ENCODE measurements at places on chromosomes 6 and 20.

GRCh38 chr6:152634773-152635172, 2.4 kb downstream of the SYNE1 start:
- DNase-seq = no peak

- no peak for DNase-seq
Measured at GRCh38 chr6:19906171-19906570, 69.0 kb downstream of the ID4 start.

DNA sequence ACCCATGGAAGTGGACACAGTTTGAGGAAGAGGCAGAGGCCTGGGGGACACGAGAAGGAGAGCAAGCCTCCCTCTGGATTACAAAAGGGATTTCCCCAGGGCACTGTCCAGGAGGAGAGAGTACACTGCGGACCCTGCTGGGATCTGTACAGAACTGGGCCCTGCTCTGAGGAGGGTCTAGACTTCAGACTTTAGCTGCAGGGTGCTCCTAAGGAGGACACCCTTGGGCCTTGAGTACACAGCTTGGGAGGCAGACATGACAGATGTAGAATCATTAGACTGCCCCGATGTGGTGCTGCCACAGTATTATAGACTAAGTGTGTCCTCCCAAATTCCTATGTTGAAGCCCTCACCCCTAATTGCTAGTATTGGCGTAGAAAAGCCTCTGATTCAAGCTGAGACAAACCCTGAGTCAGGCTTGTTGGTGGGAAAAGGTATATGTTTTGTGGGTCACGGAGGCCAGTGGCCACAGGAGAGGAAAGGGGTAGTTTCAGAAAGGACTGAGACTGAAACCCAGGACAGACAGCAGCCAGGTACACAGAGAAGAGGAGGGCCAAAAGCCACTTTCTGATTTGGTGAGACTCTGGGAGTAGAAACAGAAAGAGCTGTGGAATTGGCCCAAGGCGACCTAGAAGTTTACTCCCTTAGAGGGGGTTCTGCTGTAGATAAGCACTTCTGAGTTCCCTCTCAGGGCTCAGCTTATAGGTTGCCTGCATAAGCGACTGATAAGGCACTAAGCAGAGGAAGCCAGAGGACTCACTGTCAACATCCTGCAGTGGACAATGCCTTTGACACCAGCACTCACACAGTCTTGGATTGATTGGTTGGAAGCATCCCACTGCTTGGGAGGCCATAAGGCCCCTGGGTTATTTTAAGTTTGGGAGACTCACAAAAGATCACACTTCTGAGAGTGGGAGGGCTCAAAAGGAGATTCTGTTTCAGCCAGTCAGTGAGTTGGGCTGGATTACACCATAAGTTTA, 16.5 kb upstream of the SH3BGRL2 start:
- DNase-seq = no peak

DNA sequence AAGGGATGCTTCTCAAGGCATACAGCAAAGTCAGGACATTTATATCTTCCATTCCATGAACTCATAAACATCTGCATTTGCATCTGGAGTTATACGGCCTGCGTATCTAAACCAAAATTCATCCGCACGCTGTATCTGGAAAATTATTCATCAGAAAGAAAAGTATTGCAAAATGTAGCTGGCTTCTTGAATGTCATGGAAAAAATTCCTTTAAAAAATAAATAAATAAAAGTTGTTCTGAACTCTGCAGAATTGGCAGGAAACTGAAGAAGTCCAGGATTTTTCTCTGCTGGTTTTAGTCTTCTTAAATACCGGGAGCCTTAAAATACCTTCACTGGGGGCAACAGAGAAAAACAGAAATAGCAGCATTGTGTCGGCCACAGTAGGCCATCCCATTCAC, 23.7 kb upstream of the FOXF2 start:
- no peak for DNase-seq

DNA sequence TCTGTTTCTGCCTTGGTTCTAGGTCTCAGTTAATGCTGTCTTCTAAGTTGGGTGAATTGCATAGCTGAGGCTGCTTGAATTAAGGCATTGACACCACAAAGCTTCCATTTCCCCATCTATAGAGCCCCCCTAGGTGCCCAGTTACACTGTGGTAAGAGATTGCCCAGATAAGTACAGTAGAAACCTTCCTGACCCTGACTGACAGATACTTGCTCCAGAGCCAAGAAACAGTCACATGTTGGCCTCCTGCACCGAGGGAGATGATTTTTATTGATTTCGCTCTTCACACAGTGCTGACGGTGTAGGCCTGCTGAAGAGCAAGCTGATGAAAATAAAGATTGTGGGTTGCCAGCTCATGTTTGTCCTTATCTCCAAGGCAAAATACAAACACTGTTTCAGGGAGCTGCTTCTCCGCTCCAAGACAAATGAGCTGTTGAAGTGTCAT, 67.9 kb downstream of the TRMT11 start:
- no peak for DNase-seq
